Forelimb muscle (tissue), 1 donor: ENCODE measurements at places on chromosomes 16 and 17.

DNA sequence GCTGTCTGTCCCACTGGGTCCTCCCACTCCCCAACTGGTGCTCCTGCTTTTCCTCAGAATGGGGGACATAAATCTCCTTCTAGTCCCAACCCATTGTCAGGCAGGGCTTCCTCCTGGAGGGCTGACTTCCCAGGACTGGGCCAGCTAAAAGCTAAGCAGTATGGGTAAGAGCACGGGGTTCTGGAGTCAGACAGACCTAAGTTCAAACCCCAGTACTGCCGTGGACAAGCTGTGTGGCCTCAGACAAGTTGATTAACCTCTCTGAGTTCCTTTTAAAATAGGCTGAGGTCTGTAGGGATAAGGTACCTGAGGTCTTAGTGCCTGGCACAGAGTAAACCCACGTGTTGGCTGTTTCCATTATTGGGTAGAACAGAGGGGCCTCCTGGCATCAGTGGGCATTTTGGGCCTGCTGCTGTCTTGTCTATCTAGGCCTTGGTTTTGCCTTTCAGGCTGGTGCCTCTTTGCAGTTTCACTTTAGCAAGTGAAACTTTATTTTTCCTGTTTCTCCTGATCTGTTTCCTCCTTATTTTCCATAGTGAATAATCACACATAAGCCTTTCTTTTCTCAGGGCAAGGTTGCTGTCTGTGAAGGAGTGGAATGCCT is 114.6 kb downstream of the PRKCB start:
- DNase-seq = no peak

DNA sequence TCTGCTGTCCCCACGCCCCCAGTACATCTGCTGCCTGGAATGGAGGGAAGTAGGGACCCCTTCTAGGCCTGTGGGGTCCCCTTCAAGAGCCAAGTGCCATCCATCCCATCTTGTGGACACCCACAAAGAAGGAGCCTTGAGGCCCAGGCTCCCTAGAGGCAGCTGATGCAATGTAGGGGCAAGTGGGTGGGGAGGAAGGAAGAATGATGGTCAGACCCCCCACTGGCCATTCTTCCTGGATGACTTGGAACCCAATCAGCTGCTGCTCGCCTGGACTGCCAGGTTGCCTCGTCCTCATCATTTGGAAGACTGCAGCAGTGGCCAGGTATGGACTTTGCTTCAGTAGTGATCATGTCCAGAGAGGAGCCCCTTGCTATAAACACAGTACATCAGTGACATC is 48.9 kb downstream of the SMPD3 start:
- no peak for DNase-seq

DNA sequence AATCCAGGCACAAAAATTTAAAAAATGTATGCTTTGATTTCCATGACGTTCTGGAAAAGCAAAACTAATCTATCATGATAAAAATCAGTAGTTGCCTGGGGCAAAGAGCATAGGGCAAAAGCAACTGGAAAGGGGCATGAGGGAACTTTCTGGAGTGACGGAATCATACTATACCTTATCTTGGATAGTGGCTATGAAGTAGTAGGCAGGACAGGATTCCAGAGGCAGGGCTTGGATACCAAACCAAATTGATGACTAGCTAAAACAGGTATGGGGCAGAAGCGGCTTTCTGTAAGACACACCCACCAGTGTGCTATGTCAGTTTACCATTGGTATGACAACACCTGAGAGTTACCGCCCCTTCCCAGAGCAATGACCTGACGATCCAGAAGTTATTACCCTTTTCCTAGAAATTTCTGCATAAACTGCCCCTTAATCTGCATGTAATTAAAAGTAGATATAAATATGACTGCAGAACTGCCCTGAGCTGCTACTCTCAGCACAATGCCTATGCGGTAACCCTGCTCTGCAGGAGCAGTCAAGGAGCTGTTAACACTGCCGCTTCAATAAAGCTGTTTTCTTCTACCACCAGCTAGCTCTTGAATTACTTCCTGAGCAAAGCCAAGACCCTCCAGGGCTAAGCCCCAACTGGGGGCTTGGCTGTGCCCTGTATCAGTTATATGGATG is 56.7 kb downstream of the CFDP1 start:
- no peak for DNase-seq

- DNase-seq = no peak
Measured at GRCh38 chr17:57499648-57500049, 243.3 kb downstream of the MSI2 start.

DNA sequence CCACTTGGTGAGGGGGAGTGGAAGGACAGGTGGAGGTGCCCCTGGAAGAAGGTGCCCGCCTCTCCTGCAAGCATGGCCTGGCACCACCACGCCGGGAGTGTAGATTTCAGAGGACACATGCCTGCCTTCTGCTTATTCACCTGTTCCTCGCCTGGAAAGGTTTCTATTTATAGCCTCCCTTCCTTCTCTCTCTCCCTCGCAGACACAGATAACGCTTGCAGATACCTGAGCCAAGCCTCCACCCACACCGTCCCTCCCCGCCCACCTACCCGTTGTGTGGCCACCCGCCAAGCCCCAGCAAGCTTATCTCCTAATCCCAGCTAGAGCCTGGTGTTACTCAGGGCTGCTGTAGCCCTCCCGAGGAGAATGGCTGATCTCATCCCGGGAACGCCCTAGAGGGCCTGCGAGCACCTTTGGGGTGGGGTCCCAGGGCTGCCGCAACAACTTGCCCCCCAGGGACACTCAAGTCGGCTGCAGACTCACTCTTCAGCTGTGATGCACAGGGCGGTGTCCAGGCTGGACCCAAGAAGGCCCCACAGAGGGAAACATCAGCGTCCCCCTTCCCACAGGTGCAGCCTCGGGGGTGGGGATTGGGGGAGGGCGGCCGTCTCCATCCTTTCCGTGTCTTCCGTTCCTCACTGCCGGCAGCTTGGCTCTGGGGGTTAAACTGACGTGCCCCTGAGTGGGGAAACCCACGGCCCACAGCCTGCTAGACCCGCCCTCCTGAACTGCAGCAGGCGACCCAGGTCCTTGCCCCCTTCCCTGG is 1.9 kb upstream of the SNAI3 start:
- no peak for DNase-seq

- DNase-seq = peak; percentile 59
Measured at GRCh38 chr16:70691223-70692129, 5.6 kb upstream of the MTSS2 start.

GRCh38 chr17:56710986-56711385 is 117.5 kb downstream of the NOG start:
- DNase-seq = no peak

DNA sequence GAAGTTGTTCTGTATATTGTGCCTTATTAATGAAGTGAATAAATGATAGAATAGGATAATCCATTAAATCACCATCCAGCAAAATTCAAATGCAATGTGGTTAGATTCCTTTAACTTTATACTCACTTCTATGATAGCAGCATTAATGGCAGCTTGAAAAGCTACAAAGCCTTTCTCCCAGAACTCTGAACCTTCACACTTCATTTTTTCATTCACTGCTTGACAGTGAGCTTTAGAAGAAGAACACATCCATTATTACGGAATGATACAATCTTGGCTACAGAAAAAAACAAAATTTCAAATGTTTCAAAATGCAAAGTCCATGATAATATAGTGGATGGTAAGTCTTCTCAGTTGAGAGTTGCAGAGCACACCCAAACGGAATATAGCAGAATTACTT is 16.4 kb downstream of the ABCA9 start:
- DNase-seq = no peak

DNA sequence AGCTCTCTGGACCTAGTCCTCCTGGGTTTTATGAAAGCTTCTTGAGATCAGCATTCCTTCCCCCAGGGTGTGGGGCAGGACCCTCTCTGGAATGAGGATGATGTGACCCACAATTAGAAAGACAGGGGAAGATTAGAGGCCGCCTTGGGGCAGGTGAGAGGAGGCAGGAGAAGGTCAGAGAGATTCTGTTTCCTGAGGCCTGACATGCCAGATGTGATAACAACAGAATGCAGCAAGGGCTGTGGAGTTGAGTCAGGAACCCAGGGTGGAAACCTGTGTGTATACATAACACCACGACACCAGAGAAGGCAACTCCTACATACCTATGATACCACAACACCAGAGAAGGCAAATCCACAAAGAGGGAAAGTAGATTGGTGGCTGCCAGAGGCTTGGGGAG is 5.4 kb upstream of the SLC5A10 start:
- no peak for DNase-seq

- DNase-seq = no peak
Measured at GRCh38 chr17:32191306-32191705, 49.0 kb downstream of the RHOT1 start.

GRCh38 chr17:55023626-55024025 is 55.1 kb downstream of the STXBP4 start:
- DNase-seq = no peak

- no peak for DNase-seq
Measured at GRCh38 chr17:31915456-31916100, 14.1 kb upstream of the UTP6 start.

GRCh38 chr17:62933501-62934385 is 32.3 kb upstream of the TANC2 start:
- no peak for DNase-seq

- no peak for DNase-seq
Measured at GRCh38 chr16:10883004-10883403, 6.0 kb downstream of the CIITA start.

- DNase-seq = no peak
Measured at GRCh38 chr17:19392303-19392702, 5.3 kb upstream of the MFAP4 start.

- no peak for DNase-seq
Measured at GRCh38 chr17:62860962-62861873, 53.1 kb upstream of the MARCHF10 start.

GRCh38 chr16:63856537-63856936 is 1265.3 kb downstream of the CDH11 start:
- DNase-seq = no peak

- DNase-seq = no peak
Measured at GRCh38 chr16:24149102-24149501, 107.0 kb upstream of the CACNG3 start.

- no peak for DNase-seq
Measured at GRCh38 chr17:8532021-8532420, 96.3 kb downstream of the NDEL1 start.

- no peak for DNase-seq
Measured at GRCh38 chr17:55763856-55764255, 13.0 kb downstream of the PCTP start.

- DNase-seq = no peak
Measured at GRCh38 chr17:82303944-82304808, 13.2 kb downstream of the CD7 start.

GRCh38 chr17:27348196-27348595 is 54.3 kb downstream of the WSB1 start:
- DNase-seq = no peak

GRCh38 chr17:28986714-28987655 is 18.8 kb downstream of the SEZ6 start:
- DNase-seq = no peak

- DNase-seq = no peak
Measured at GRCh38 chr17:57004944-57005579, 27.1 kb downstream of the SCPEP1 start.

- DNase-seq = no peak
Measured at GRCh38 chr16:12229759-12230594, 253.4 kb downstream of the SNX29 start.

GRCh38 chr16:14640538-14640937 is 7.8 kb downstream of the BFAR start:
- DNase-seq = no peak

GRCh38 chr17:17343896-17344506 is 40.8 kb downstream of the NT5M start:
- no peak for DNase-seq

DNA sequence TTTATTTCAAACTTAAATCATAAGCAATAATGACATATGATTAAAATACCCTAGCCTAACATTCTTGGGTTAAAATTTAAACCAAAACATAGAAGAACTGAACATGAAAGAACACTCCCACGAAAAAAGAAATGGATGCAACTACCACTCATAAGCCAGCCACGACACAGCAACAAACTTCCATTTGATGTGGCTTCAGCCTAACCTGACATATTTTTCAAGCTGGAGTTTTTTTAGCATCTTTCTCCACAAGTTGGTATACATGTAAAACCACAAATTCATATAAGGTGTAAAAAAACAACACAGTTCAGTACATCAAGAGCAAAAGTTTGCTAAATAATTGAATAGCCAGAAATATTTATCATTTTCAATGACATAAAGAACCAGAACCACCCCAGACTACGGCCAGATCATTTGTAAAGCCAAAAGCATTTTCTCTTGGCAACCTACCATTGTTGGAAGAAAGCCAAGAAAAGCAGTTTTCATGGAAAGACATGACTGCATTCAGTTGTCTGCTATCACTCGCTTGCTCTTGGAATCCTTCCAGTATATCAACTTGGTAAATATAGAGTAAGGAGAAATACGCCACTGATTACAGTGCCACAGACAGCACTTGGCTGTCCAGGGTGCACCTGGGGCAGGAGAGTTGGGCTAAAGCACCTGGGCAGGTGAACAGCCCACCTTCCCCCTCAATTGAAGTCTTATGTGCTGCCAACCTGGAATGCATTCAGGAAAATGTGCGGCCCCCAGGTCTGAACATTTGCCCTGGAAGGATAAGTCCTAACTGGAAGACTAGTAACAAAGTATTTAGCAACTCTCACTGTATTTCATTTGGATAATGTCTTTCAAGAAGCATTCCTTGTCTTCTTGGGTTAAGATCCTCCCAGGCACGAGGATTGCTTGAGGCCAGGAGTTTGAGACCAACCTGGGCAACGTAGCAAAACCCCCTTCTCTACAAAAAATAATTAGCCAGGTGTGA is 60.5 kb downstream of the CREBBP start:
- peak; percentile 61 for DNase-seq

GRCh38 chr16:77133706-77134105 is 57.3 kb upstream of the MON1B start:
- no peak for DNase-seq
